ENCODE measurements at places on chromosomes 7 and 10.

GRCh38 chr7:3154881-3155494, 111.3 kb upstream of the CARD11 start:
- DNase-seq, result no peak

- DNase-seq, result no peak
These were observed 133.1 kb downstream of the CD36 start for GRCh38 chr7:80771523-80771922.

DNA sequence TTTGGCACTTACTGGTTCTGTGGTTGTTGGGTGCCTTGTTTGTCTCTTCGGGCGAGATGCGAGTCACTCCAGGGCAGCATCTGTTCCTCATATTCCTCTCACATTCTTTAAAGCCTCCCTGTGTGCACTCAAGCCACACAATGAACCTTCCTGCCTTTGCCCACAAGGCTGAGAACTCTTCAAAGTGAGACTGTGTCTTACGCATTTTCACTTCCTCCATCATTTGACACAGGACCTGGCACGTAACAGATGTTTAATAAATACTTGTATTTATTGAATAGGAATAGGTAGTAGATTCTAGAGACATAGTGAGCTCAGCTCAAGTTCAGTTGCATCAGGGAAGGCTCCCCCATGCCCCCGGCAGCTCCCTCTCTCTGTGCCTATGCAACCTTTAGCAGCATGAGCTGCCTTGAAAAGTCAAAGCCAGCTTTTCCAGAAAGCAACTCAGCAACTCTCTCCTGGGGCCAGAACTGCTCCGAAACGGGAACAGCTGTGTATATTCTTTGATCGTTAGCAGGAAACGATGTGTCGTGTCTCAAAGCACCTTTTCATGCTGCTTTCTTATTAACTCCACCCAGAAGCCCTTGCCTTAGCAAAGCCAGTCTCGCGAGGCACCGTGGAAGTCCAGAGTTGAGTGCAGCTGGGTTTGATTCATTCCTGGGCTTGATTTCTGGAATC, 97.5 kb downstream of the PFKFB3 start:
- no peak for DNase-seq

DNA sequence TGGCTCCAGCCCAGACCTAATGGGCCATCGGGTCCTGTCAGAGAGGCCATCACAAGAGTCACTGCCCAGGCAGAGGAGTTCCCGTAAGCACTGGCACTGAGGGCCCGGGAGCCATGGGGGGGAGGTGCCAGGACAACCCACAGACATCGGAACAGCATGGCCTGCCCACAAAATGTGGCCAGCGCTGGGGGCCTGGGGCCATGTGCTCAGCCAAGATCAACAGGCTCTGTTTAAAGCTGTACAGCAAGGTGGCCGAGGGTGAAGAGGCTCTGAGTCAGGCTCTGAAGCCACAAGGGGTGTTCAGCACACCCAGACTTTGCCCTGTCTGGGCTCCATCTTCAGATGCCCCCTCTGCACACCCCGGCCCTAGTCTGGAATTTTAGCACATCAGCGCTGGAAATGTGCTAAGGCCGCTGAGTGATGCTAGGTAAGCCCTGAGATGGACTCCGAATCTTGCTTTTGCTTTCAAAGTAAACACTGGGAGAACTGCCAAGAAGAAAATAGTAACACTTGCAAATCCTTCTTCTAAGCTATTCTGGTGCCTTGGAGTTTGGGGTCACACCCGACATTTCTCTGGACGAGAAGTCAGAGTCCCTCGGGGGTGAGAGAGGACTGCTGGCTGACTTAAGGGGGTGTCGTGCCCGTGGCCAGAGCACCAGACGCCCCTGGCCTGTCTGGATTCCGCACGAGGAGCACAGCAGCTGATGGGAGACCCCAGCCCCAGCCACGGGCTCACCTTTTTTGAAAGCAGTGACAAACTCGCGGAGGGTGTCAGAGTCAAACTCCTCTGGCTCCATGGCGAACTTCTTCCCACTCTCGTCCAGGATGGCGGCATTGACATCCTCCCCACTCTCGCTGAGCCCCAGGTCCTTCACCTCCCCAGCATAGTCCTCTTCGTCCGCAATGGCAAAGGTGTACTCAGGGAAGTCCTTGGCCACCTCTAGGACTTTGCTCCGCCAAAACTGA, 23.6 kb downstream of the PDIA4 start:
- no peak for DNase-seq

DNA sequence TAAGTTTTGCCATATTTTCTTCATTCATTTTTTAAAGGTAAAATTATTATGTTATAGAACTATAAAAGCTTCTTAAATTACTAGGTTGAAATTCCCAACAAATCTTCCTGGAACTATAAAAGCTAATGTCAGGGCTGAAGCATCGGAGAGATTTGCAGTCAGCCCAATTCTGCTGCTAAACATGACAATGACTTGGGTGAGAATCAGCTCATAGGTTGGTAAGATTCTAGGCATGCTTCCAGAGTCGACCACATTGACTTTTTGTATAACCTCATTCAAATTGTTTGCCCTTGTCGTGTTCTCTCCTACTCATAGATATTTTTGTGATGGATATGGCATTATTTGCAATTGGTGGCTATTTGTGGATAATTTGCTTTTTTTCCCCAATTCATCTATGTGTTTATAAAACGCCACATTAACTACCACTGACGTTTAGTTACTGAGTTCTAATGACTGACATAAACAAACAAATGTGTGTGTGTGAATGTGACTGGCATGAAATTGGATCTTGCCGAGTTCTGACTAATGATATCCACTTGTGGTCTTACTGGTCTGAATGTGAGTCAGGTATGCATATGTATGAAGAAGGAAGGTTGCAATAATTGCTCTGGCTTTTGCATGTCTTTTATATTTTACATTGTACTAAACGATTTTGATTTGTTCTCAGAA, 579.8 kb downstream of the PARD3 start:
- no peak for DNase-seq

- DNase-seq, result no peak
These were observed 22.0 kb upstream of the CUX1 start for GRCh38 chr7:101795461-101795860.

- no peak for DNase-seq
These were observed 18.7 kb upstream of the PCBD1 start for GRCh38 chr10:70906953-70907636.

DNA sequence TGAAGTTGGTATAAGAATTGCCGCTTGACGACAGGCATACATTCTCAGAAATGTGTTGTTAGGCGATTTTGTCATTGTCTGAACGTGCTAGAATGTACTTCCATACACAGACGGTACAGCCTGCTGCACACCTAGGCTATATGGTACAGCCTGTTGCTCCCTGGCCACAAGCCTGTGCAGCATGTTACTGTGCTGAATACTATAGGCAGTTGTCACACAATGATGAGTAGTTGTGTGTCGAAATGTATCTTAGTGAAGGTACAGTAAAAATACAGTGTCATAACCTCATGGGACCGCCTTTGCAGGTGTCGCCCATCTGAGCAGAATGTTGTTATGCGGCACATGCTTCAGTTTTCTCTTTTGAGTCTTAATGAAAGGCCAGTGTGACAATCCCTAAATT, 66.5 kb downstream of the SHH start:
- DNase-seq, result no peak

DNA sequence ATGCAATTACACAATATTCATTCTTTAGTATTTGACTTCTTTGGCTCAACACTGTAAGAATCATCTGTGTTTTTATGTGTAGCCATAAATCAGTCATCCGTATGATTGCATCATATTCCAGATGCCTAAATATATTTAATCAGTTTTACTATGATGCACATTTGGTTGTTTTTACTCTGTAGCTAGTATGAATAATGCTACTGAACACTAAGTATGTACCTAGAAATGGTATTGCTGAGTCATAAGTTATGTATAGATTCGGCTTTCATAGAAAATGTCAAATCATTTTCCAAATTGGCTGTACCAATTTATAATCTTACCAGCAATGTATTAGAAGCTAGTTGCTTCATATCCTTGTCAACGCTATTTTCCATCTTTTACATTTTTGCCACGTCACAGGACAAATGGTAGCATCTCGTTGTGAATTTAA, 197.3 kb upstream of the PLXNA4 start:
- DNase-seq, result no peak
